ENCODE measurements at places on chromosomes 11 and 22.

DNA sequence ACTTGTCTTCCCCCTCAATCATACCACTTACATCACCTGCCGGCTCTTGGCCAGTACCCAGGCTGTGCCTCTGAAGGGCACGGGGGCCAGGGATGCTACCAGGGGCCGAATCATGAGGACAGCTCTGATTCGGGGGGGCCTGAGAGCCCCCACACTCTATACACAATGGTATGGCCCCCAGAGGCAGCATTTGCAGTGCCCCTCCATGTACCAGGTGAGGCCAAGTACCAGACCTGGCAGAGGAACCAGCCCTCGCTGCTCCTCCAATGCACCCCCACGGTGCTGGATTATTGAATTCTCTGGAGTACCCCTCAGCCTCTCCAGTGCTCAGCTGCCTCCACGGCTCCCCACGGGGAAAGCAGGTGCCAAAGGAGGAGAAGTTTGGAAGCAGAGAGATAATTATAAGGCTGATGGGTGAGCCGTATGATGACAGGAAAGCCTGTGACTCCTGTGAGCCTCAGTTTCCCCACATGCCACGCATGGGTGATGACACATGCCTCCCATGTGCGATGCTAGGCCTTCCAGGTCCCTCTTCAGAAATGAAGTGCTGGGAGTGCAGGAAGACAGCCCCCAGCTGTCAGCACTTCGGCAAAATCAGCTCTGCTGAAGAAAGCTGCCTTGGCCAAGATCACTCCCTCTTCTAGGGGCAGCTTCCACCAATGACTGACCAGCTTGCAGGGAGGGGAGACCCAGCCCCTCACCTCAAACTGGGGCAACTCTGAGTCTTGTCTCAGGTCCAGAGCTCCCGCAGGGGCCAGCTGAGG, 69.9 kb downstream of the THAP12 start:
- no peak for DNase-seq

GRCh38 chr11:64652586-64653387, 61.8 kb downstream of the SLC22A12 start:
- DNase-seq = peak; percentile 79

- DNase-seq = no peak
Observed at GRCh38 chr11:38476808-38477575, 1879.0 kb upstream of the RAG2 start.

- DNase-seq = no peak
Observed at GRCh38 chr11:125072218-125072960, 9.3 kb downstream of the SLC37A2 start.

DNA sequence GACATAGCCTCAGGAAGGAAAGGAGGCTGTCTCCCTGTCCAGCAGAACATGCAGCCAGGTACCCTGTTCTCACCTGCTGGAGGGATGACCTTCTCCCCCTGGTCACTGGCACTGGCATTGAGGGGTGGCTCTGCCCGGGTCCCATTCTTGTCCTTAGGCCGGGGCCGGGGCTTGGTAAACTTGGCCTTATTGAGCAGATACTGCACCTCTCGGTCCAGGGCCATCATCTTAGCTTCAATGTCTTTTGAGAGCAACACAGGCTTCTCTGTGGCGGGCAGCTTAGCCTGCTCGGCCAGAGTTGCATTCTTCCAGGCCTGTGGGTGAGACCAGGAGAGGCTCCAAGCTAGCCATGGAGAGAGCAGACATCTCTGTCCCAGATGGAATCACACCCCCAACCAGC, 10.5 kb downstream of the HYOU1 start:
- no peak for DNase-seq

DNA sequence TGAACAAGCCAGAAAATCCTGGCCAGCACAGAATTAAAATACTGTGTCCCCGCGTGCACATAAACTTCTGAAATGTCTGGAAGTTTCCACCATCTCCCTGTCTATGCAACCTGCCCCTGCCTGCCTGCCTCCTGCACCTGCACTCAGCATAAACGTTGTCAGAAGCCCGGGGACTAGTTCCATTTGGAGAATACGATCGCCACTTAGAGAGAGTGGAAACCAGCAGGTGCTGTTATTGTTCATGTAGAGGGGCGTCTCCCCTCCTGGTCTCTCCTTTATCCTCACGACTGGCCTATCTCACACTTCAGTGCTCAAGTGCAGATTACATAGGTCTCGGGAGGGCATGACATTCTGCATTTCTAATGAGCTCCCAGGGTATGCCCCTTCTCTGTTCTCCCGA, 35.6 kb downstream of the MPPED1 start:
- no peak for DNase-seq

- peak; percentile 67 for DNase-seq
Observed at GRCh38 chr11:124070915-124071622, 29.9 kb upstream of the OR10G7 start.

DNA sequence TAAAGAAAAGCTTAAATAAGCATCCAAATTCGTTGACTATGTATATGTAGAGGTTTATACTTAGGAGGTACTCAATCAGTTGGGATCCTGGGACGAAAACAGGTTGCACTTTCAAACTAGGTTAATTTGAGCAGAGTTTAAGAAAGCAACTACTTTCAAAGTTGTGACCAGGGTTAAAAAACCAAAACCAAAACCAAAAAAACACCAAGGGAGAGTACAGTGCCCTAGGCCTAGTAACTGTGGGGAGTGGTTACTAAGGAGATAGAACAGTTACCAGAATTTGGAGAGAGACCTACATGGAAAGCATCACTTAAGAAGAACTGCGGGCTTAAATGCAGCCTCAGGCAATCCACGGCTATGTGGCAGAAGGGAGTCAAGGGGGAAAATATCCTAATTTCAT, 148.3 kb downstream of the JRKL start:
- no peak for DNase-seq

GRCh38 chr11:68211546-68211945, 1.6 kb downstream of the KMT5B start:
- no peak for DNase-seq

GRCh38 chr11:11989774-11990744, 18.4 kb downstream of the DKK3 start:
- DNase-seq = no peak

DNA sequence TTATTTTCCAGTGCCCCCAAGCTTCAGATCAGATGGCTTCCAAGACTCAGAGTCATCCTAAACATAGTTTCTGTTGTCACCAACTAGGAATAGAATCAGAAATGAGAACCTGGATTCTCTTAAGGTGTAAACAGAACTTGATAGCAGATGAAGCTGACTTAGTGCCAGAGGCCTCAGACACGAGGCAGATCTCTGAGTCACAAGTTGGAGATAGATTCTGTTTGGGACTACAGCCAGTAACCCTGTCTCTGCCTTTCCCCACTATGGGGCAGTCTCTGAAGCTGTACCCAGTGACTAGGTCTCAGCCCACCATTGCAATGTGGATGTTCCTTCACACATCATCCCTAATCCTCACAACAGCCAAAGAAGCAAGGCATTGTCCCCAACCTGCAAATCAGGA, 25.4 kb downstream of the NEU3 start:
- DNase-seq = no peak

DNA sequence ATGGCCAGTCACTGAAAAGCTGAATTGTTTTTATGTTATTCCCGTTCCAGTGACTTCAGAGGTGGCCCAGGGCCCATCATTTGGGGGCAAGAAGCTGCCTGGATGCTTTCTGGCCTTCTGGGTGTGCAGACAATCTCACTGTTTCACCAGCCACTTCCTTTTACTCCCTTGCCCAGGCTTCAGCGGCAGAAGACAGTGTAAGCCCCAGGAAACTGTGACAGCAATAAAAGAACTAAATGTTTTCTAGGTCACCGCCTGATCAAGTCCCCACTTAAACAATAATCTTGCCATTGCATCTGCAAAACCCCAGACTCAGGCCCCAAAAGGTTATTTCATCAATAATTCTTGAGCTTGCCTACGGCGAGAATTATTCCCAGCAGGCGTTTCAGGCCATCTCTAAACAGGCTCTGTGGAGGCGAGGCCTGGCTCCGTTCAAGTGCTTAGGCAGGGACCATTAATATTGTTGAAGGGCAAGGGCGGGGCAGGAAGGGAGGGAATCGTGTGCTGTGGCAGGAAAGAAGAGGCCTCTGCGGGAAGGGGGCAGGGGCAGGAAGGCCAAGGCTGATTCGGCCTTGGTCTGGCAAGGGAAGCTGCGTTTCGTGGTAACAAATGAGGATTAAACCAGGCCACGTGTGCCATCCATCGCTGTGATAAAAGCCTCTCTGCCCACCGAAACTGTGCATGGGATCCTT, 252.3 kb downstream of the KIRREL3 start:
- DNase-seq = no peak

DNA sequence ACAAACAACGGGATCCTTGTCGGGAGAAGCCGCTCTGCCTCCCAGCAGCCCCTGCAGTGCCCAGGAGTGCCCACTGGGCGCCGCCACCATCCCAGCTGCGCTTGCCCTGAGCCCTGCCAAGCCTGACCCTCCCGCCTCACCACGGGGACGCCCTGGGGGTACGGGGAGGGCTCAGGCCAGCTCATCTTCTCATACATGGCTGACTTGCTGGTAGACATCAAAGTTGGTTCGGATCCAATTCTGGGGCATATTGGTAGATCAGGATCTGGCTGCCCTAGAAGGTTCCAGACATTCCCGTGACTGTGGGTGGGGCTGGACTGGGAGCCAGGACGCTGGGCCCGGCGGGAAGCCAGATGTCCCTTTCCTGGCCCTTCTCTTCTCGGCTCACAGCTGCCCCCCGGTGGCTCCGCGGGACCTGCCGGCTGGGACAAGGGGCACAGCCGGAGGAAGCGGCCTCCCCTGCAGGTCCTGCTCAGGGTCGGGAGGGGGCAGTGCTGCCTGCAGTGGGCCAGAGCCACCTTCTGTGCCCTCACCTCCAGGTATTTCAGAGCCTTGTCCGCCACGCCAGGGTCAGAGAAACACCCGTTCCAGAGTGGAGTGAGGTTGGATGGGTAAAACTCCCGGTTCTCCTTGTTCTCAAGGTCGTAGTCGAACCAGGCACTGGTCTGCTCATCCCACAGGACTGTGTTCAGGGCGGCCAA, 10.6 kb upstream of the TREH start:
- peak; percentile 89 for DNase-seq

DNA sequence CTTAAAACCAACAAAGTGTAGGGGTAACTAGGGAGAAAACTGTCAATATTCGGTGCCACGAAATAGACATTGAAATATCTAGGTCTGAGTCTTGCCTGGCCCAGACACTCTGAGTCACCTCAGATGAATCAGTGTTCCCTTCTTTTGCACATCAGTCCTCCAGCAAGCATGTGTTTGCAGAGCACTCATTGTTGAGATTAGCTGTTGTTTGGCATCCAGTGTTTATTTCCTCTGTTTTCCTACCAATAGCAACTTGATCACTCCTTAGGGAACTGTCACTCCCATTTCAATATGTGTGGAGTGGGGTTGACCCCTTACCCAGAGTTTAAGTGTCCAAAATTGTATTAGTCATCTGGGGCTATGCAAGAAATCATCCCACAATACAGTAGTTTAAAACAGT, 4.7 kb upstream of the ASCC2 start:
- peak; percentile 19 for DNase-seq

DNA sequence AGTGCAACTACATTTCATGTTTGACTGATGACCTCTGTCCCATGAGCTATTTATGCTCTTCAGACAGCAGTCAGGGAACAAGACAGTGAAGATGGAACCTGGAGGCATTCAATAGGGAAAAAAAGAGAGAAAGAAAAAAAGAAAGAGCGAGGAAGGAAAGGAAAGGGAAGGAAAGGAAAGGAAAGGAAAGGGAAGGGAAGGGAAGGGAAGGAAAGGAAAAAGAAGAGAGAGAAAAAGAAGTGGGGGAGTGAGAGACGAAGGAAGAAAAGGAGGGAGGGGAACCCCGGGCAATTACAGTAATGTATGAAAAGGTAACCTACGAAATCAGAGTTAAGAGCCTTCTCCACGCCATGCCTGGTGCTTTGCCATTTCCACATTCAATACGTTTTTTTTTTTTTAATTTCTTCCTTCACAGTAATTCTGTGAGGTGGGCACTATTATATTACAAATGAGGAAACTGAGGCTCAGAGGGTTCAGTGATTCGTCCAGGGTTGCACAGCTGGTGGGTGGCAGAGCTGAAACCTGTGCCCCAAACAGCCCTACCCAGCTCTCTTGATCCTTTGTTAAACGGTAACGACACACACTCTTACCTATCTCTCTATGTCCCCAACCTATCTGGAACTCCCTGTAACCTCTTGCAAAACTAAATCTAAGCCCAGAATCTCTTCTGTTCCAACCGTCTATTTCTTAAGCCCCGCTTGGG, 39.3 kb downstream of the ETS1 start:
- no peak for DNase-seq

- no peak for DNase-seq
Observed at GRCh38 chr11:80993536-80993935, 1552.7 kb upstream of the TENM4 start.

DNA sequence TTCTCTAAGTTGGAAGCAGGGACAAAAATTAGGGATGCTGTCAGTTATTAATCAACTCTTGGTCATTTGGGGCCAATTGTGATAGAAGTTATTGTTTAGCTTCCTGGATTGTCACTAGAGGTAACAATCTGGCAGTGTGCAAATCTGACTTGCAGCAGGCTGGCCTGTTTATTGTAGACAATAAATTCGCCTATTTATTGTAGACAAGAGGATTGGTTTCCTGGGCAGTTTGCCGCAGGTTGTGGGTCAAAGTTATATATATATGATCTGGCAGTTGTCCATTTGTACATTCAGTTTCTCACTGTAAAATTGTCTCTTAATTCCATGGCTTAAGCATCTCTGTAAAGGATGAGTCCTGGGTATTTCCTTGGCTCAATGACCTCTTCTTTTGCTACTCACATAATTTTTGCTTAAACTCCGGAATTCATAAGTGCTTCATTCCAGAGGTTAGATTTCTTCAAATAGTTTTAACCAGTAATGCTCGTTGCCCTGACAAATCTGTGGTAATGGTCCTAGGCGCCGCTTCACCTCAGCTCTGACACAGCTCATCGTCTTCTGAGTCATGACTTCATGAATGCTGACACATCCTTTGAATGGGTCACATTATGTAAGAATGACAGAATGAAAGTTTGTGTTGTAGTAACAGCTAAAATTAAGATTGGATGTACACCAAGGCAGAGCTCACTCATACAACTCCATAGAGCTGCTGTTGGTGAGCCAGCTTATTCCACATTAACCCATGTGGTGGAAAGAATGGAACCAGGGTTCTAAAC, 7.8 kb upstream of the MMP3 start:
- DNase-seq = no peak

DNA sequence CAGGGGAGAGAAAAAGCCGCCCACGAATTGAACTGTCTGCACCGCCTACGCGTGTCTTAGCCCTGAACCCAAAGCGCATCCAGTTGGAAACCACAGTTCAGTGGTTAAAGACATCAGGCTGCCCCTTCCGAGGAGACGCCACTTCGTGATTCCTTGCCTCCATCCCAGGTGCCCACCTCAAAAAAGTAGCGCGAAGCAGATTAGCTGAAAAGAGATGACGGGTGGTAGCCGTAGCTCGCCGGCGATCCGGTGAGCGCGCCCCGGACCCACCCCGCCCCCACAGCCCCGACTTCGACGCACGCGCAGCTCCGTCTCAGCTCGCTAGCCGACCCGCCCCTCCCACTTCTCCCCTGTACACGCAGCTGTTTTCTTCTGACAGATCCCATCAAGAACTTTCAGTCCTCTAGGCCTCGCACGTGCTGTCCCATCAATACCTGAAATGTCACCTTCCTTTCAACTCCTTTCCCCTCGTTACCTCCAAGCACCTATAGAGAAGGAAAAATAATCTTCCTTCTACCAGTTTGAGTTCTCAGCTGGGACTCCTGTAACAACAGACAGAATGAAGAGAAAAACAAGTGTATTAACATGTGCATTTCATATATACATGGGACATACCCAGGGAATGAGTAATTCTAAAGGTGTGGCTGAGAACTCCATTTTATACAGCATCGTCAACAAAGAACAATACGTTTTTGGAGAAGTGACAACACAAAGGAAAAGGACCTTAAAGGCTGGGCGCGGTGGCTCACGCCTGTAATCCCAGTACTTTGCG, 49.5 kb downstream of the OR4D9 start:
- peak; percentile 82 for DNase-seq

GRCh38 chr11:74819400-74819799, 70.8 kb downstream of the RNF169 start:
- no peak for DNase-seq

Data from activated T-cell treated with anti-CD3 and anti-CD28 coated beads, Interleukin-2, amount 50 U/mL, for 72 hours (primary cell).